ENCODE measurements at places on chromosomes 13 and 19. TPM values are rescaled to one million over a fixed set of nuclear protein-coding genes. Genes with fewer than 3 reads are reported as not detected.

The UPF3A gene
- total RNA-seq, result 44.3 TPM

DNA sequence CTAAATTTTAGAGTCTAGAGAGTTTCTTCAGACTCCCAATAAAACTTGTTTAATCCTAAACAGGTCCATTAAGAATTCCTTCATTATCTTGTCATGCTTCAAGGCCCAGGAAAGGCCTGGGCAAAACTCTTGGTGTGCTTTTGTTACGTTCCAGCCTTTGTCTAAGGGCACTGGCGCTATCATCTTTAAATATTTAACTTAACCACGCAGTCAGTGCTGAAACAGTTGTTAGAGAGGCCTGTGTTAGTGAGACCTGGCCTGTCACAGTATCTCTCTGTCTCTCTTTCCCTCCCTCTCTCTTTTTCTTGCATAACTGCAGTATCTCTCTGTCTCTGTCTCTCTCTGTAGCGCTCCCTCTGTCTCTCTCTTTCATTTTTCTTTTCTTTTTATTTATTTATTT, 8.2 kb upstream of the OR1M1 start:
- DNase-seq, result no peak
- no peaks in the 10 kb centered on the region for H3K4me1 ChIP-seq
- H3K27ac ChIP-seq, result no peak overlapping the region
- H3K4me3 ChIP-seq, result no peak overlapping the region
- H3K27me3 ChIP-seq, result peaks cover 7% of the 10 kb centered on the region

- H3K27me3 ChIP-seq, result peaks cover 7% of the 10 kb centered on the region
- DNase-seq, result no peak
- H3K4me1 ChIP-seq, result peaks cover 7% of the 10 kb centered on the region
- no peak overlapping the region for H3K4me3 ChIP-seq
- H3K36me3 ChIP-seq, result no peaks in the 10 kb centered on the region
- no peak overlapping the region for H3K27ac ChIP-seq
Measured at GRCh38 chr19:5823579-5824281, 15.8 kb downstream of the FUT6 start.

The SMAD9 gene
- not detected for total RNA-seq

DNA sequence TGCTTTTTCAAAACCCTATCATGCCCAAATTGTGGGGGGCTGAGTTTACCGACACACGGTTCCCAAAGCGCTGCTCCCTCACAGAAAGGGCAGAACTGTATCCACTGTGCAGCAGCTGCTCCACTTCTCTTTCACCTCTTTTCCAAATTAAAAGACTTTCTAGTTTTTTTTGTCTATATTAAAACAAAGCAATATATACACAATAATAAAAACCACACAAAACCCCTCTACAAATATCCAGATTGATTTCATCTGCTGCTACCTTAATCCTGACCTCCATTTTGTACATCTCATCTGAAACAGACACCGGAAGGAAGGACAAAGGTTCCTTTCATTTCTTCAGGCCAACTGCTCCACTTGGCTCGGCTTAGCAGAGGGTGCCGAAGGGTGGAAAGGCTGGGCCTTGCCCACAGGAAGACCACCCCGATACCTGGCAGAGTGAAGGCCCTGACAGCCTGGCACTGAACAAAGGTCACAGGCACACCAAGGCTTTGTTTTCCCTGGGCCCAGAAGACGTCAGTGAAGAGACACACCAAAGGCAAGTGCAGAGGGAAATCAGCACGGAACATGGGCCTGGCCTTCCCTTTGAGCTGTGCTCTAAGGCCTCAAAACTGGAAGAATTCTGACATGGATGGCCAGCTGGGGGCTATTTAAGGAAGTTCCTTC, 71.6 kb downstream of the LATS2 start:
- H3K4me3 ChIP-seq, result no peak overlapping the region
- no peak overlapping the region for H3K27ac ChIP-seq
- H3K4me1 ChIP-seq, result peaks cover 36% of the 10 kb centered on the region
- no peak for DNase-seq
- H3K36me3 ChIP-seq, result no peaks in the 10 kb centered on the region
- H3K27me3 ChIP-seq, result no peaks in the 10 kb centered on the region

The RASGRP4 gene
- total RNA-seq, result not detected

- peak overlapping the region; percentile 13 for H3K27ac ChIP-seq
- no peak overlapping the region for H3K4me3 ChIP-seq
- no peak for DNase-seq
- no peaks in the 10 kb centered on the region for H3K27me3 ChIP-seq
Measured at GRCh38 chr19:28493884-28494283, 719.1 kb downstream of the UQCRFS1 start.

- peaks cover 23% of the 10 kb centered on the region for H3K27me3 ChIP-seq
- no peak overlapping the region for H3K4me3 ChIP-seq
- no peak for DNase-seq
- H3K4me1 ChIP-seq, result no peaks in the 10 kb centered on the region
- H3K36me3 ChIP-seq, result no peaks in the 10 kb centered on the region
Measured at GRCh38 chr13:109874484-109875454, 88.4 kb upstream of the IRS2 start.

- peaks cover 50% of the 10 kb centered on the region for H3K4me1 ChIP-seq
- no peak overlapping the region for H3K27ac ChIP-seq
- H3K36me3 ChIP-seq, result no peaks in the 10 kb centered on the region
Measured at GRCh38 chr19:48400018-48400742, 6.7 kb downstream of the GRIN2D start.

- no peak overlapping the region for H3K4me3 ChIP-seq
- H3K36me3 ChIP-seq, result no peaks in the 10 kb centered on the region
- no peak for DNase-seq
- H3K4me1 ChIP-seq, result no peaks in the 10 kb centered on the region
- no peak overlapping the region for H3K27ac ChIP-seq
- no peaks in the 10 kb centered on the region for H3K27me3 ChIP-seq
Measured at GRCh38 chr13:80012251-80012650, 328.7 kb downstream of the SPRY2 start.

The ZNF382 gene
- total RNA-seq, result 3.9 TPM

DNA sequence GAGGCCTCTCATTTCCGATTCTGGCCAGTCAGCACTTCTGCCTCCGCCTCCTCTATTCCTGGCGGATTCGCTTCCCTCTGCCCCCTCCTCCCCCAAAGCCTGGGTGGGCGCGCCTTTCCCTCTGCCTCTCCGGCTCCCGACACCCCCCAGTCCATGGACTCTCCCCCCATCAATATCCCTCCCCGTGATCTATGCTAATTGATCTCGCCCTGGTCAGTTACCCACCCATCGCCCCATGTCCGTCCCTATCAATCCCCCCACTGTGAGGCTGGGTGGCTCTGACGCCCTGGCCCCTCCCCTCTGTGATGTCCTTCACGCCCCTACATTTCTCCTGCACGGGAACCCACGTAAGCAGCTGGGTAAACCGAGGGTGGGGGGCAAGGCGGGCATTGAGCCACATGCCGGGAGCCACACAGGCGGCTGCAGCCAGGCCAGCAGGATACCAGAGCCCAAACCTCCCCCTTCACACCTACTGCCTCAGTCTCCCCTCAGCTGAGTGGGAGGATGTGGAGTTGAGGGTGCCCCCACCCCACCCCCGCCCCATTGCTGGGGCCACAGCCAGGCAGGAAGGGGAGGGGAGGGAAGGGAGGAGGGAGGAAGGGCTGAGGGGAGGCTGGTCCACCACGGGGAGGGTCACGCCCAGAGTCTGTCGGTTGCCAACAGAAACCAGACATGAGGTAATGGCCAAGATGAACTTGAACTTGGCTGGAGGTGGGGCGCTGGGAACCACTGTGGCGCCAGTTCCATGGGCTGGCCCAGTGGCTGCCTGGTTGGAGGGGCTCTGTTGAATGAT, 21.0 kb downstream of the SMIM24 start:
- no peak overlapping the region for H3K27ac ChIP-seq
- H3K36me3 ChIP-seq, result peaks cover 4% of the 10 kb centered on the region
- no peak for DNase-seq
- no peaks in the 10 kb centered on the region for H3K4me1 ChIP-seq
- H3K27me3 ChIP-seq, result no peaks in the 10 kb centered on the region

The UTP14C gene
- 11.1 TPM for total RNA-seq

DNA sequence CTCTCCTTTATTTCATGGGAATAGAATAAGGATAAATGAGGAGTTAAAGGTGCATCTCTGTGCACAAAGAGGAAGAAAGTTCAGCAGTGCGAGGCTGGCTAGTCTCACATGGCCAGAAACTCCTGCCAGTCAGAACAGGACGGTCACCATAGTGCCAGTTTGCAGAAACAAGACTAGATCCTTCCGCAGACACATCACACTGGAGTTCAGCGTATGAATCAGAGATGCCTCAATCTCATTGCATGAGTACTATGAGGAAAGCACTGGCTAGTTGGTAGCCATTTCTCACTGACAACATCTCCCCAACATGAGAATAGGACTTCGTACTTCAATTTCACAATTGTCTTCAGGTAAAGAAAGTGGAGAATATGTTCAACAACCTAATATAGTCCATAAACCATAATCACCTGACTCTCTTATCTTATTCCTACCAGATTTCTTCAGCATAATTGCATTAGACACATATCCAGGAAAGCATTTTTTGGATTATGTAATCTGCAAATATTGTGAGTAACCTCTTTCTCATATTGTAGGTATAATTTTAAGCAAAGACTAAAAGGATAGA, 34.9 kb downstream of the RXFP2 start:
- H3K27me3 ChIP-seq, result no peaks in the 10 kb centered on the region
- peaks cover 9% of the 10 kb centered on the region for H3K4me1 ChIP-seq
- no peak overlapping the region for H3K27ac ChIP-seq
- H3K4me3 ChIP-seq, result no peak overlapping the region
- no peak for DNase-seq
- no peaks in the 10 kb centered on the region for H3K36me3 ChIP-seq

- no peak for DNase-seq
- H3K27ac ChIP-seq, result no peak overlapping the region
- H3K36me3 ChIP-seq, result no peaks in the 10 kb centered on the region
- H3K4me1 ChIP-seq, result no peaks in the 10 kb centered on the region
- no peak overlapping the region for H3K4me3 ChIP-seq
Measured at GRCh38 chr13:73607489-73608156, 526.6 kb downstream of the KLF12 start.

DNA sequence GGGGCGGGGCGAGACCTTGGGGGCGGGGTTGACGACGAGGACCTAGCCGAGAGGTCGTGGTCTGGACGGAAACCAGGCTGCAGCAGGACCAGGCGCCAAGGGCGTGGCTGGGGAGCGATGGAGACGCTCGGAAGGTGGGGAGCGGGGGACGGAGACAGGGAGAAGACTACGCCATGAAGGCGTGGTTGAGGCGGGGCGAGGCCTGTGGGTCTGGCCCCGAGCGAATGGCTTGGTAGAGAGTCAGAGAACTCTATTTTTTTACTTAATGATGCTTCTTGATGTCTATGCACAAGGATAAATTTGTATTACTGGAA, 674 bp upstream of the FBXL12 start:
- DNase-seq, result no peak
- peak overlapping the region; percentile 89 for H3K4me3 ChIP-seq
- no peaks in the 10 kb centered on the region for H3K27me3 ChIP-seq
- H3K27ac ChIP-seq, result peak overlapping the region; percentile 82
- H3K36me3 ChIP-seq, result peaks cover 10% of the 10 kb centered on the region
- H3K4me1 ChIP-seq, result peaks cover 28% of the 10 kb centered on the region

- no peaks in the 10 kb centered on the region for H3K4me1 ChIP-seq
- no peak for DNase-seq
- peaks cover 36% of the 10 kb centered on the region for H3K27me3 ChIP-seq
- H3K4me3 ChIP-seq, result no peak within 1 kb of the TSS
- H3K27ac ChIP-seq, result no peak within 1 kb of the TSS
Measured at GRCh38 chr13:30932481-30933353, at the start of gene TEX26. TSS of gene TEX26 (plus strand) at chr13:30932656. CDS start at chr13:30932716, 60 bp downstream.

DNA sequence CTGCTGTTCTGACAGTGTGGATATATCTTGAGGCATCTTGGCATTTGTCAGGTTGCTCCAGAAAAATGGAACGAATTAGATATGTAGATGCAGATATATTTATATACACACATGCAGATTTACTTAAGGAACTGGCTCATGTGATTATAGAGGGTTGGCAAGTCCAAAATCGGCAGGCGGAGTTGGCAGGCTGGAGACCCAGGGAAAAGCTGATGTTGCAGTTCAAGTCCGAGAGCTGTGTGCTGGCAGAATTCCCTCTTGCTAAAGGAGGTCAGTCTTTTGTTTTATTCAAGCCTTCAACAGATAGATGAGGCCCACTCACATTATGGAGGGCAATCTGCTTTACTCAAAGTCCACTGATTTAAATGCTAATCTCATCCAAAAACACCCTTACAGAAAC, 24.4 kb upstream of the CSNK1A1L start:
- no peak overlapping the region for H3K27ac ChIP-seq
- DNase-seq, result no peak
- no peaks in the 10 kb centered on the region for H3K27me3 ChIP-seq
- no peaks in the 10 kb centered on the region for H3K36me3 ChIP-seq
- H3K4me1 ChIP-seq, result no peaks in the 10 kb centered on the region

- no peaks in the 10 kb centered on the region for H3K36me3 ChIP-seq
- H3K27ac ChIP-seq, result no peak overlapping the region
- no peak overlapping the region for H3K4me3 ChIP-seq
- H3K27me3 ChIP-seq, result no peaks in the 10 kb centered on the region
- no peak for DNase-seq
Measured at GRCh38 chr19:17770613-17771012, 19.3 kb downstream of the FCHO1 start.

The SRRM5 gene
- 1.1 TPM for total RNA-seq

The ZNF429 gene
- total RNA-seq, result 10.9 TPM

The ALG5 gene
- total RNA-seq, result 34.7 TPM

DNA sequence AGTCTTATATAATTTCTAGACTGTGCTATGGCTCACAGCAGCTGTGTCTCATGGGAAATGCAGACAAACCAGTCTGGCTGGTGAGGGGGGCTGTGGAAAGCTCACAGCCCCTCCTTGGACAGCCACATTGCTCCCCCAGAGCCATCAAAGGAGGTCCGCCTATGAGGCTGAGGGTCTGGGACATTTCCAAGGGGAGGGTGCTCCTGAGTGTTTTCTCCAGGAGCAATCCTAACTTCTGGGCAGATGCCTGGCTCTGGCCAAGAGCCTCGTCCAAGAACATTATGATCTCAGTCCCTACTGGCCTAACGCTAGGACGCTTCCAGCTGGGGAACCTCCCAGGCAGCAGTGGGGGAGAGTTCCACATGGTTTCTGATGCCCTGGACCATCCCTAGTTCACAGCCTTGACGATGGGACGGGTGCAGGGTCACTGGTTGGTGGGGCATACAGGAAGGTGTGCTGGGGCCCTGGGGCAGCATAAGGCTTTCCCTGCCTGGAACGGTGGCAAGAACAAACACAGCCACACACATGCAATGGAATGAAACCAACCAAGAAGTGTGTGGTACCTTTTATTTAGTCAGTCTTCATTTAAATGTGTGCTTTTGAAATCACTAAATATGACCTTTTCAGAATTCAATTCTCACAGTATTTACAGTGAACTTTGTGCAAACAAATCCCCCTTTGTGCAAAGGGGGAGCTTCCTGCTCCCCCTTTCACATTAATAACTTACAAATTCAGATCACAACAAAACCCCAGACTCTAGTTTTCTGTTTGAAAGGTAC, 60.6 kb downstream of the CDADC1 start:
- DNase-seq, result no peak
- H3K4me1 ChIP-seq, result no peaks in the 10 kb centered on the region
- H3K27ac ChIP-seq, result peak overlapping the region; percentile 4
- no peaks in the 10 kb centered on the region for H3K27me3 ChIP-seq
- H3K4me3 ChIP-seq, result no peak overlapping the region
- H3K36me3 ChIP-seq, result no peaks in the 10 kb centered on the region

- DNase-seq, result peak; percentile 49
- H3K4me3 ChIP-seq, result no peak overlapping the region
- H3K36me3 ChIP-seq, result no peaks in the 10 kb centered on the region
- no peak overlapping the region for H3K27ac ChIP-seq
Measured at GRCh38 chr19:8361921-8362793, 1.8 kb upstream of the ANGPTL4 start.

Measured in natural killer cell treated with Interleukin-12 subunit alpha and Interleukin-12 subunit beta and Interleukin-15 and Interleukin-18, amount 100 ng/mL, for 72 hours (primary cell).